ENCODE measurements at places on chromosomes 7 and 10.

GRCh38 chr10:30915146-30915545, 116.5 kb downstream of the ZNF438 start:
- no peak for DNase-seq

DNA sequence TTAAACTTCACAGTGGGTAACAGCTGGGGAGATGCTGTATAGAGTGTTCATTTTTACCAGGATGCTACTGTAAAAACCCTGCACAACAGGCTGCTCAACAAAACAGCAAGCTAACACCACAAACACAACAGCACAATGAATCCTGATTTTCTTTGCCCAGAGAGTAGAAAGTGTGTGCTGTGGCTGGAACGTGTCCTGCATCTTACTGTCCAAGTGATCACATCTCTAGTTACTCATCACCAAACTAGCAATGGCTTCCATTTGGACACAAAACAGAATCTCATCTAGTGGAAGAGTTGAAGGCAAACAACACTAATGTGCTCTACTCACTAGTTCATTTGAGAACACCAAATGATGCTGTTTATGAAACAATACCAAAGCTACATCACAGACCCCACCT, 121.2 kb downstream of the SLC25A13 start:
- no peak for DNase-seq

DNA sequence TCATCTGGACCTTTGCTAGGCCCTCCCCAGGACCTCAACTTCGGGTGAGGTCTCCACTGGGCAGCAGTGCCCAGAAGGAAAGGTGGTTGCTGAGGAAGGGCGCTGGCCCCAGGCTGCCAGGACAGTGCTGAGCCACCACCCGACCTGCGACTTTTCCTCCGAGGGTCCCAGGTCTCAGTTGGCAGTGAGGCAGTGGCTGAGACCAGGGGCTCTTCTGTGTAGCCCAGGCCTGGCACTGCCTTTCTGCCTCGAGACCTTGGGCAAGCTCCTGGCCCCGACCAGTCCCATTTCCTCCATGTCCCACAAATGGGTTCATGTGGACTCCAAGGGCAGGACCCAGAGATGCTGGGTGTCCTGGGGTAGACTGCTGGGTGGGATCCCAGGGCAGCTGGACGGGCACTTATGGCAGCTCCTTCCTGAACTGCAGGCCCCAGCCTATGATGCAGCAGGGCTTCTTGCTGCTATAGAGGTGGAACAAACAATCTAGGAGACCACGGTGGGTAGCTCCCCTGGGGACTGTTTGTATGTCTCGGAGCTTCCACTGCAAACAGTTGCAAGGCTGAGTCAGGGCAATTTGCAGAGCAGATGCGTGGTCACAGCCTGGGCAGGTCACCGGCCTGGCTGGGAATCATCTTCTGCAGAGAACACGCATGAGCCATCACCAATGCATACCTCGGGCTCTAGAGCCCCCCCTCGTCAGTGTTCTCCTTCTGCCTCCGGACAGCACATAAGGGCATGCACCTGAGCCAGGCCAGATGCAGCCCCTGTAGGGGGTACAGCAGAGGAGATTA, 17.9 kb upstream of the LRRC18 start:
- DNase-seq: no peak

GRCh38 chr7:106220307-106220706, 64.5 kb downstream of the NAMPT start:
- DNase-seq: no peak

GRCh38 chr10:102608487-102608886, 35.8 kb upstream of the TRIM8 start:
- DNase-seq: no peak

Data from BJ (cell line).